ENCODE measurements at places on chromosomes 6 and 20.

- no peak for DNase-seq
Measured at GRCh38 chr20:48716541-48716940, 111.3 kb downstream of the PREX1 start.

GRCh38 chr20:44959638-44960102 lies 527 bp downstream of the TOMM34 start:
- no peak for DNase-seq

DNA sequence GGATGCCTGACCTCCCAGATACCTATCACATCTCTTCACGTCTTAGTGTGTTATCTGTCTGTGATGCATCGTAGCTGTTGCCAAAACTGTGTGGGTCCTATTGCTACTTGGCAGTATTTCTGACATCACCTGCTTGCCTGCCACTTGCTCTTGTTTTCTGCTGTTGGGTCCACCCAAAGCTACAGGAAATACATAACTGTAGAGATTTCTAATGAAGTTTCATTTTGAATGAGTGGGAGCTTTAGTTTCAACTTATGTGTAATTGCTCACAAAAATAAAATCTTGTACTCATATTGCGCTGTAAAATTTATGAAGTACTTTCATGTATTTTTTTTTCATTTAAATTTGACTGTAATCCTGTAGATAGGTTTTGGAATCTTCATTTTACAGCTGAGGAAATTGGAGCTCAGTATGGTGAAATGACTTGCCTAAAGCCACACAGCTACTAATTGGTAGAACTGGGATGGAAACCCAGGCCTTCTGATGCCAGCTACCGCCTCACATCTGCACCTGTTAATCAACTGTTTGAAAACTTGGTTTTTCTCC lies 113.6 kb upstream of the MAN1A1 start:
- no peak for DNase-seq

DNA sequence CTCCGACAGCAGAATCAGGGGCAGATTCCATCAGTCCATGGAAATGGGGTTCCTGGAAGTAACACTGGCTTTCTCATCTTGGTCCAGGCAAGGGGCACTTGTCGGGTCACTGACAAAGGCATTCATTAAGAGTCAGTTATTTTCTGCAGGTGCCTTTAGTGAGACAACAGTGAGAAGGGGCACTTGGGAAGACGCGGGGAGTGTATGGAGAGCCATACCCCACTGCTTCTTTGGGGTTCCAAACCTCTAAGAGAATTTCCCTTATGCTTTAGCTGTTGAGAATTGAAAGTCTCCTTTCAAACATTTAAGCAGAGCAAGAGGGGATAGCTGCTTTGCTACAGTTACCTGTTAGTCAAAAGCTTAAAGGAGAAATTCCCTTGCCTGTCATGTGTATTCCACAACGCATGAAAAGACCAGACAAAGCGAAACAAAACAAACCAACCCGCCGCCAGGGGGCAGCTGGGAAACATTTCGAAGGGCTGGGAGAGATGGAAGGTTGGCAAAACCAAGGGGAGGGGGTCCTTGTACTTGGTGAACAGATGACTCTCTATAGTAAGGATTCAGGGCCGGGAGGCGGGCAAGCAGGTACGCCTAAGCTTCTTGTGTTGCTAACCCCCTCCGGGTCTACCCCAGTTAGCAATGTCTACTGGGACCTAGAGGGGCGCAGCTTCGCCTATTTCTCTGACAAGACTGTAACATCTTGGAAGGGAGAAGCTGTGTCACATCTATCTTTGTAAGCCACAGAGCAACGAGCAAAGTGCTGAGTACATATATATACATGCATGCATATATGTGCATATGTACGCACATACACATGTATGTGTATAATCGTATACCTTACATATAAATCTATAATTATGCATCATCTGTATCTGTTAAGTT lies 474.9 kb upstream of the AGPAT4 start:
- no peak for DNase-seq

DNA sequence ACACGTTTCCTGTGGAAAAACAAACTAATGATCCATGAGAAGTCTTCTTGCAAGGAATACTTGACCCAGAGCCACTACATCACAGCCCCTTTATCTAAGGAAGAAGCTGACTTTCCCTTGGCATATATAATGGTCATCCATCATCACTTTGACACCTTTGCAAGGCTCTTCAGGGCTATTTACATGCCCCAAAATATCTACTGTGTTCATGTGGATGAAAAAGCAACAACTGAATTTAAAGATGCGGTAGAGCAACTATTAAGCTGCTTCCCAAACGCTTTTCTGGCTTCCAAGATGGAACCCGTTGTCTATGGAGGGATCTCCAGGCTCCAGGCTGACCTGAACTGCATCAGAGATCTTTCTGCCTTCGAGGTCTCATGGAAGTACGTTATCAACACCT lies 35.4 kb downstream of the GCNT2 start:
- no peak for DNase-seq

GRCh38 chr6:6439778-6440177 lies 119.3 kb upstream of the F13A1 start:
- no peak for DNase-seq

DNA sequence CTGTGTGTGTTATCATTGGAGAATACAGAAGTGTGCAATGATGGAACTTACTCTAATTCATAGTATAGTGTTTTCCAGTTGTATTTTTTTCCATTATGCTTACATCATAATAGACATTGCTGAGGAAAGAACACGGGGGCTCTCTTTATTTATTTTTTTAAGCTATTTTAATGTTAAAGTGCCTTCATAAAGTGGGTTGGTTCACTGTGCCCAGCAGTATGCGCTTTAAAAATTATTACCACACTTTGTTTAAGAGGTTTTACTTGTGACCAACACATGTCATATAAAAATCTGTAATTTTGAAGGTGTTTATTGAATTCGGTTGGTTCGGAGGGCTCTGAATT lies 215.8 kb downstream of the TMEM242 start:
- no peak for DNase-seq

DNA sequence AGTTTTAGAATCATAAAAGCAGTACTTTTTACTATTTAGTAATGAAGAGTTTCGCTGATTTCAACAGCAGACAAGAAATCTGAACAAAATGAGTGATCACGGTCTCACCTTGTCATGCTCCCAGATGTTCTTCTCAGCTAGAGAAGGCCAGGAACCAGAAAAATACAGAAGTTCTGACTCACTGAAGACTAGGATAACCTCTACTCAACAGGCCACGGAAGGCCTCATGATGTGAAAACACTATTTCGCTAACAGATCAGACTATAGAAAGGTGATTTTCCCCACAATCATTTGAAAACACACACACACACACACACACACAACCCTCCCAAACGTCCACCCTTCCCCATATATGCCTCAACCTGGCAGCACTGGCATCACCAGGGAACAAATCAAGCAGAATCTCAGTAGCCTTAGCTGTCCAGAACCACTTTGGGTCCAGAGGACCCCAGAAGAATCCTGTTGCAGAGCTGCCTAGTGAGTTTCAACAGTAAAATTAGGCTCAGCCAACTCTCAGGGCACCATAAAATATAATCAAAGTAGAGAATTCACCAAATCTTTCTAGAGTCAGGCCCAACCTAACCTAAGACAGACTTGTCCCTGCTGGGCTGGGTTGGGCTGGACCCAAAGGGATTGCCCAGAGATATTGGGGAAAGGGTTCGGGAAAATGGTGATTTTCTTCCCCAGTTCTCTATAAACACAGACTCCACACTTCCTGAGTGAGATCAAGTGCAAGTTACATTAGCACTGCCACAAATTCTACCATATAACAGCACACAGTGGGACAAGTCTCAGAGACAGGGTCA lies 7.9 kb downstream of the EXOC2 start:
- no peak for DNase-seq

GRCh38 chr6:20024978-20025377 lies 187.3 kb downstream of the MBOAT1 start:
- no peak for DNase-seq

GRCh38 chr20:44849703-44850102 lies 35.8 kb upstream of the YWHAB start:
- DNase-seq, result no peak

GRCh38 chr6:96410467-96410866 lies 111.1 kb upstream of the UFL1 start:
- DNase-seq, result no peak

DNA sequence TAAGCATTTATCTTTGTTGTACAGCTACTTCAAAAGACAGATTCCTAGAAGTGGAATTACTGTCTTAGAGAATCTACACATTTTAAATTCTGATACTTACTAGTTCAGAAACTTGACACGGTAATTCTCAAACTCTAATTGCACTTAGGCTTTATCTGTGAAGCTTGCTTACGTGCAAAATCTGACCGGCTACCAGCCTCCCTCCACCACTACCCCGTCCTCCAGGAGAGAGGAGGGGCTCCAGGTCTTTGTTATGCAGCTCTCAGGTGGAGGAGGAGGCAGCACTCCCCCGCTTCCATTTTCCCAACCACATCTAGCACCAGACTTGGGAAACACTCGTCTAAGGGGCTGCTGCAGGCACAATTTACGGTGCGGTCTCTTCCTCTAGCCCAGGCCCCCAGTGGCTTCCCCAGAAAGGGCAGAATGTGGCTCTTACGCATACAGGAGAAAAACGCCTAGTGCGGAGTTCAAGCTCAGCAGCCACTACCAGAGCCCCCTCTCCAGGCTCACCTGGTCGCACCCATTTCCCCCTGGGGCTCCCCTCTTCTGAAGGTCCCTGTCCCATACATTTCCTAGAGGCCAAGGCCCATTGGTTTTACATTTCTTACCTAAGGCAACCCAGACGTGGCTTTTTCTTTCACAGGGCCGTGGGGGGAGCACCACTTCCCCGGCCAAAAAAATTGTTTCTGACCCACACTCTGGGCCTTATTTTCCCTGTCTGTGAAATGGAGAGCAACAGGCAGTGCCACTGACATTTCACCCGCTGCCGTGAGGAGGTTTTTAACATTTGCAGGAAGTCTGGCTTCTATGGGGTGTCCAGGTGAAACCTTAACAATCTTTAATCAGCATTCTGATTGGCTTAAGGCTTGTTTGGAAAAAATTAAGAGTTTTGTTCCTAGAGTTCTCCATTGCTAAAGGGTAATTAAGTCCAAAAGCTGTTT lies 1.6 kb upstream of the TGIF2 start:
- DNase-seq, result no peak

GRCh38 chr20:19104186-19104585 lies 108.3 kb upstream of the SLC24A3 start:
- DNase-seq, result no peak

GRCh38 chr6:75691012-75691411 lies 58.0 kb upstream of the MYO6 start:
- DNase-seq, result no peak
